ENCODE measurements at places on chromosomes 16 and 17.
A peak's percentile ranks its signal among the peaks of the same experiment; 100 is the strongest.

GRCh38 chr17:20116683-20117309 lies 107.6 kb downstream of the SPECC1 start:
- peak; percentile 60 for DNase-seq

DNA sequence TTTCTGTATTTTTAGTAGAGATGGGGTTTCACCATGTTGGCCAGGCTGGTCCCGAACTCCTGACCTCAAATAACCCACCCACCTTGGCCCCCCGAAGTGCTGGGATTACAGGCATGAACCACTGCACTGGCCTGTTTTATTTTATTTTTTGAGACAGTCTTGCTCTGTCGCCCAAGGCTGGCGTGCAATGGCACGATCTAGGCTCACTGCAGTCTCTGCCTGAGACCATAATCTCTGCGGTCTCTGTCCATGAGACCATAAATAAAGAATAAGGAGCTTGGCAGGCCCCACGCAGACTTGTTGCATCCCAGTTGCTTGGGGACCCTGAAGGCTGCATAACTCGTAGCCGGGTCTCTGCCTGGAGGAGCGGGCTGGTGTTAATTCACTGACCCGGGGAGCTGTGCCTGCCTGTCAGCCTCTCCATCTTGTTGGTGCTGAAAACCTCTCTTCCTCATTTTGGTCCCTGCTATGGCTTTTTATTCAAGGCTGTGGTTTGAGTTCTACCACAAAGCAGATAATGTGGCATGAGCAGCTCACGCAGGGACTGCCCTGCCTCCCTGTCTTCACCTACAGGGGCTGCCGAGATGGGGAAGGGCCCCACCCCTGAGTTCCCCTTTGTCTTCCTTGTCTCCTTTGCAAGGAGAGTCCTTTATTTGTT lies 82.1 kb downstream of the MSI2 start:
- DNase-seq: no peak

GRCh38 chr16:67451704-67452435 lies 20.9 kb downstream of the HSD11B2 start:
- no peak for DNase-seq

DNA sequence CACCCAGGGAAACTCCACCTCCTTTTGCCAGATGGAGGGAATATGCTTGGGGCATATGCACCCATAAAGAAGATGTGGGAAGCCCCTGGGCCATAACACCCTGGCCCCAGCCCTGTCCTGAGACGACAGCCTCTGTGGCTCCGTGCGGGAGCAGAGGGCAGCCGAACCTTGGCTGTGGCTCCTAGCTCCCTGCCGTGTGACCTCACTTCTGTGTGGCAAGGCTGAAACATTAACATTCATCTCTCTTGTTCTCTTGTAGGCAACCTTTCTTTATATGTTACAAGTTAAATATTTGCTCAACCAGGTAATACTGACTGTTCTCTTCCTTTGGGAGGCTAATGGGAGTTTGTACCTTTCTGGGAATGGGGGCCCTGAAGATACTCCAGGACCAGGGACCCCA lies 17.5 kb downstream of the SLC47A1 start:
- DNase-seq: no peak

DNA sequence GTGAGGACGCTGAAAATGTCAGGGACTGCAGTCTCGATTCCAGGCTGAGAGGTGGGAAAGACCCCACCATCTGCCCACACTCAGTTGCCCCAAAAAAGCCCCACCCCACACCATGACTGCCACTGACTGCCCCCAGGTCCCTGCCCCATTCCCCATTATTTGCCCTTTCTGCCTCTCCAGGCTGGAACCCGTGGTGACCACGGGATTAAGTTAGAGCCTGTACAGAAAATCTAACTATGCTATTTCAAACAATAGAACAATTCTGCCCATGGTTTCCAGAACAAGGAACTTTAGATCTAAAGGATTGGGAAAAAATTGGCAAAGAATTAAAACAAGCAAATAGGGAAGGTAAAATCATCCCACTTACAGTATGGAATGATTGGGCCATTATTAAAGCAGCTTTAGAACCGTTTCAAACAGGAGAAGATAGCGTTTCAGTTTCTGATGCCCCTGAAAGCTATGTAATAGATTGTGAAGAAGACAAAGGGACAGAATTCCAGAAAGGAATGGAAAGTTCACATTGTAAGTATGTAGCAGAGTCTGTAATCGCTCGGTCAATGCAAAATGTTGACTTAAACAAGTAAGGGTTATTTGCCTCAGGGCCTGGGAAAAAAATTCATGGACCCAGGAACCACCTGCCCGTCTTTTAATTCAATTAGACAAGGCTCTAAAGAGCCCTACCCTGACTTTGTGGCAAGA lies 14.4 kb downstream of the FLYWCH1 start:
- no peak for DNase-seq

DNA sequence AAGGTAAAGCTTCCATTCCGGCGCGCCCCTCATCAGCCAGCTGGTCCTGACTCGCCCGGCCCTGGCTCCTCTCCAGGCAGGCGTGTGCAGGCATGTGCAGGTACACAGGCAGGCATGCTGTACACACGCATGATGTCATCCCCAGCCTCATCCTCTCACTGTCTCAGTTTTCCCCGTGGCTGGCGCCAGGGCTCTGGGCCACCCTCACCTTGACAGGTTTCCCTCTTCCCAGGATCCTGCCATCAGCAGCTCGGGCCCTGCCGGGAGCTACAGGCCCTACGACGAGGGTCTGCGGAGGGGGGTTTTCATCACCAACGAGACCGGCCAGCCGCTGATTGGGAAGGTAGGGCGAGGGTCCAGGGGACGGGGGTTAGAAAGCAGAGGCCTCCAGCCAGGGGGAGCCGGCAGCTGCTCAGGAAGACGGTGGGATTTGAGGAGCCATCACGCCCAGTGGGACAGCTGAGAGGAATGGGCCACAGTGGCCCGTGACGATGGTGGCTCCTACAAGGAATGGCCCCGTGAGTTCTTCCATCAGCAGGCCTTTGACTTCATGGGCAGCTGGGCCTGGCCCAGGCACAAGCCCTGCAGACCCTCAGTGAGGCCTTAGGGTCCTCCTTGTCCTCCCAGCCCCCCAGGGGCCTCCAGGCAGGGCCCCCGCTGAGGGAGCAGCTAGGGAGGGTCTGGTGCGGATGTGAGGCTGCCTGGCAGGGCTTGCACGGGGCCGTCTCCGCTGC lies 8.5 kb downstream of the GAA start:
- DNase-seq: no peak

- DNase-seq: no peak
These were observed 8.2 kb downstream of the TMEM106A start for GRCh38 chr17:43219746-43220380.

- DNase-seq: no peak
These were observed 366.4 kb upstream of the DYNLRB2 start for GRCh38 chr16:80174416-80174815.

- DNase-seq: no peak
These were observed 2.2 kb downstream of the RAB26 start for GRCh38 chr16:2150418-2151187.

All from CD4-positive, alpha-beta T cell treated with Interleukin-15 for 4 hours (primary cell).